Neuronal stem cell (in vitro differentiated cells): ENCODE measurements at places on chromosomes 6 and 20.

GRCh38 chr20:45938727-45939438, 4.4 kb downstream of the PCIF1 start:
- DNase-seq = no peak

DNA sequence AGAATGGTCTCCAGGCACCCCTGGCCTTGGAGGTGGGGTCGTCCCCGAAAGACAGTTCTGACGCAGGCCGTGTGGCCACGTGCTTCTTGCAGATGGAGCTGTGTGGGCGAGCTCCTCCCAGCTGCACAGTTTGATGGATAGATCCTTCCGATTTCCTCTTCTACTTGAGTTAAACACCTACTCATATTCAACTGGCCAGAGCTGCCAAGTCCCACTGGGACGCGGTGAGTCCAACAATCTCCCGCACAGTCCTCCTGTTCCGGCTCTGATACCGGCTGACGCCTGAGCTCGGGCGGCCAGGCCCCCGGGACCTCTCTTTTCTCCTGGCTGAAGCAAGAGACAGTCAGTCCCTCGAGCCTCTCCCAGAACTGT, 57.9 kb upstream of the DACT2 start:
- no peak for DNase-seq

GRCh38 chr20:58664883-58665282, 13.8 kb downstream of the STX16 start:
- DNase-seq = no peak

- no peak for DNase-seq
These were observed 126.6 kb downstream of the CDC5L start for GRCh38 chr6:44514085-44514484.

DNA sequence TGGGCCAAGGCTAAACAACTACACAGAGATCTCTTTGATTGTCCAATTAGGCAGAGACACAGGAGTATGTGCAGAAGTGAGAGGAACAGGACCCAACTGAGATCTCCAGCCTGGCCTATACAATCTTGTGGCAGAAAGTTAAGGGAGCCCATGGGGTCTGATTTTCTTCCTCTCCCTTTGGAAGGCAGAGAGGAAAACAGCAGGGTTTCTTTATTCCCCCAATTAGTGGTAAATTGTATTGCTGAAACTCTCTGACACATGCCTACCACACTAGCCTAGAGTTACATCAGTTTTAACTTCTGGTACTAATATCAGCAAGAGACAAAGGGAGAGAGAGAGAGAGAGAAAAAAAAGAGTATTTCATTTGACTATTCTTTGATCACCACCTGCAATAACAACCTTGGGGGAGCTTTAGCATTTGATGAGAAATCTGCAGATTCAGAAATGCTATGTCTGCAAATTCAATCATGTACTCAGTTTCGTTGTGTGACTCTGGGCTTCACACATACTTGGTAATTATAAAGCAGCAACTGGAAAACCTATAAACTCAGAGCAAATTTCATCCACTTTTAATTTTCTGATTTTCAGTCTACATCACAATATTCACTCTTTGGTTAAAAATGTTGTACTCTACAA, 260.3 kb upstream of the SPTLC3 start:
- no peak for DNase-seq

DNA sequence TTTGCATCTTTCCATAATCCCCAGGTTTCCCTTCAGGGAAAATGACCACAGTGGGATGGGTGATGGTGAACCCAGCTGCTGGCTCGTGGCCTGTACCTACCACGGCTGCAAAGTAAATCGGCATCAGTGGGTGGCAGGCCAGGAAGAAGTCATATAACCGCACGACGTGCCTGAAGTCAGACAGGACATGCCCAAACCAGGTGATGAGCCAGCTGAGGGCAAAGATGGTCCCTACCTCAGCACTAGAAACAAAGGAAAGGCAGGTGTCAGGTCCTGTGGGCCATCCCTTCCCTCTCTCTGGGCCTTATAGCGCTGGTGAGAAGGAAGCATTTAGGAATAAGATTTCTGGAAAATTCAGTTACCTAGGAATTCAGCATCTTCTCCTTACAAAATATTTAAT, 22.2 kb downstream of the TBC1D20 start:
- DNase-seq = no peak

DNA sequence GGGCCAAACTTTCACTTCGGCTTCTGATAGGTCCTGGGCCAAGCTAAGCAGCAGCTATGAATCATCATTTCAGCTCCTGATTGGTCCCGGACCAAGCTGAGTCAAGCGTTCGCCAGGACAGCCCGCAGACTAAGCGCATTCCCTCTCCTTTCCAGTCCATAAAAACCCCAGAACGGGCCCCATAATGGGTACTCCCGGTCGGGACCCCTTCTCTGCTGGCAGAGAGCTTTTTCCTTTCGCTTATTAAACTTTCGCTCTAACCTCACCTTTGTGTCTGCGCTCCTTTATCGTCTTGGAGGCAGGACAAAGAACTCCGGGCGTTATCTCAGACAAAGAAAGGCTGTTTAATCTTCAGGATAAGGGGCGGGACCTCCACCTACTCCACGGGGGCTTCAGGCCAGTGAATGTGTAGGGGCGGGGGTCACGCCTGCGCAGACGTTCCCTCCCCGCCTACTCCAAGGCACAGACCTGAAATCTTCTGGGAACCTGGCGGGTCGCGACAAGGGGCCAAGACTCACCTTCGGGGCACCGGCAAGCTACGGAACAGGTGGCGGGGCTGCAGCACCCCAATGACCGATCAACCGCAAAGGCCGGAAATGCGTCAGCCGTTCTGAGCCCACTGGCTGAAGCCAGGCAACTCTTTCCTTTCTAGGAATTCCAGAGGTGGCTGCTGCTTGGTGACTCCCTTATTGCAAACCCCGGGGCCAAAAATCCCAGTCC, at the start of gene ZSCAN31:
Gene ZSCAN31 (minus strand): TSS at position 585 of the 720 bp plus-strand sequence. CDS start 6,465 bp downstream, outside the sequence.
- peak; percentile 90 for DNase-seq

GRCh38 chr20:57450419-57450818, 59.2 kb downstream of the RBM38 start:
- no peak for DNase-seq

- no peak for DNase-seq
These were observed 11.2 kb upstream of the TSBP1 start for GRCh38 chr6:32382757-32383420.

DNA sequence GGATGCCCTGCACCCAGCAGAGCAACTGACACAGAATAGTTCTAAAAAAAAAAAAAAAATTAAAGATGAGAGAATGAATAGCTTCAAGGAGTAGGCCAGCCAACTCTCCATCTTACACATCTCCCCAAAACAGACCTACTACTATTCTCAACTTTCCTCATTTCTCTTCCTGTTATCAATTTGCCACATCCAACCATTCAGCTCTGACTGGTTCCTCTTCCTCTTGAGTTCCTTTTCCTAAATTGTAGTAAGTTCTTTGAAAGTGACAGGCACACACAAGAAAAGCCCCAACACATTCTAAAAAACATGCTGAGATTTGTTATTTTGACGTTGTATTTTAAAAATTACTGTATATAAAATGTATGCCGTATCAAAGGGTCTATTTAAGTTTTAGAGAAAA, 117.2 kb downstream of the PDSS2 start:
- no peak for DNase-seq

- no peak for DNase-seq
These were observed 71.3 kb downstream of the DZANK1 start for GRCh38 chr20:18395544-18395943.

- DNase-seq = peak; percentile 87
These were observed 99.4 kb downstream of the ASXL1 start for GRCh38 chr20:32457479-32457986.

GRCh38 chr20:19770375-19770774, 12.3 kb downstream of the RIN2 start:
- DNase-seq = no peak

DNA sequence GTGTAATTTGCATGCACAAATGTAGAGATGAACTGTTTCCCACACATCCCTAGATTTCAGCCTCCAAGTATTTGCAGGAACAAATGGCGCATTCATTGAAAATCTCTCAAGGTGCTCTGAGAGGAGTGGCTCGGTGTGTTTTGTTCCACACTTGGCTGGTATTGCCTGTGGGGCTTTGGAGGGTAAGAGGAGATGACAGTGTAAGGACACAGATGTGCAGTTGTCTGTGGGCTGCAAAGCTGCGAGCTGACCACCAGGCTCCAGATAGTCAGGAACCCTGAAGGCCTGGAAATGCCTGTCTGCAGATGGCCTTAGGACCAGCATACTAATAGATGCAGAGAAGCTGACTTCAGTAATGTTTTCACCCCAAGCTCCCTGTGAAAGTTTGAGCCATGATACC, 57.7 kb upstream of the PBOV1 start:
- no peak for DNase-seq

- DNase-seq = no peak
These were observed 44.8 kb downstream of the POPDC3 start for GRCh38 chr6:105135056-105135455.

- no peak for DNase-seq
These were observed 91.9 kb downstream of the PDE10A start for GRCh38 chr6:165571068-165571682.

GRCh38 chr6:35294308-35294945, 3.2 kb upstream of the DEF6 start:
- DNase-seq = peak; percentile 21

DNA sequence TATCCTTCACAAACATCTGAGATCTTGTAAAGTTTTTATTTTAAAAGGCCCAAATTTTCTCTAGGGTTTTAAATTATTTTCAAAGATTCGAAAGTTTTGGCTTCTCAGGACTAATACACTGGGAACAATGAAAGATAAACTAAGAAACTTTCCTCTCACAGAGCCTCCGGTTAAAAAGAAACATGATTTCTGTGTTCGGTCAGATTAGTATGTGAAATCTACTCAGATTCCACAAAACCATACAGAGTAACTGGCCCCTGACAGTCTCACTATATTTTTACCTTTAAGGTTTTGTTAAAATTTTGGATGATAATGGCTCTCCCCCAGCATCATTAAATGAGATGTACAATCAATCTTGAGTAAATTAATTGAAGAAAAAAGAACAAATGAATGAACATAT, 471.0 kb downstream of the COL12A1 start:
- no peak for DNase-seq

- no peak for DNase-seq
These were observed 125.7 kb downstream of the ANKS1A start for GRCh38 chr6:35014786-35015185.

DNA sequence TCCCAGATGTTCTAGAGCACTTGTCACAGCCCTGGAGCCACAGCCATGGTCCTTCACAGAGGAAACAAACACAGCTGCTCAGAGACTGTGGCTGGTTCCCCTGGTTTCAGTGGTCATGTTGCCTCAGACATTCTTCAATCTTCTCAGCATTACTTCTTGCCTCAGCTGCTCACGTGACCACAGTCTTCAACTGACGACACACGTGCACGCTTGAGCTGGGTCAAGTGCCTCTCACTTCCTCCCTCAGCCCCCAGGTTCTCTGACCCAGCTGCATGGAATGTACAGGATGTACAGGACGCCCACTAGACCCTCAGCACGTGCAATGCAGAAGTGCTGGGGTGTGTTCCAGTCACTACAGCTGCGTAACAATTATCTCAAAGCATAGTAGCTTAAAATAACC, 159.8 kb upstream of the GGTLC1 start:
- no peak for DNase-seq

DNA sequence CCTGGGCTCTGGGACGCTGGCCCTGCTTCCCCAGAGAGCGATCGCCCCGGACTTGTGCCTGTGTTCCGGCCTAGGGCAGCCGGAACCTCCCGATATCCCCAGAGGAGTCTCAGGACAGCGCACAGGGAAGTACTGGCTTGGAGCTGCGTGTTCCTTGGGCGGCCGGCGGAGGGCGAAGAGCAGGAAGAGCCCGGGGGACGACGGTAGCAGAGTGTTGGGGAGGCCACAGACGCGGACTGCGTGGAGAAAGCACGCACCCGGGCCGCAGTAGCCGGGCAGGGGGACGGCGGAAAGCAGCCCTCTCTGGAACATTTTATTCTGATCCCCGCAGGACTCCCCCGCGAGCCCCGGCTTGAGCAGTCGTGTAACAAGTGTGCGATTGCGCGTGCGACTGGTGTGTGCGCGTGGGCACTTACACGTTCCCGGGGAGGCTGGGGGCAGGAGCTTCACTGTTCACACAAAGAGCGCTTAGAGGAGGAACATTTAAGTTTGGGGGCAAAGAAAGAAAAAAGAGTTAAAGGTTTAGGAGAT, 36.1 kb downstream of the NCR2 start:
- peak; percentile 59 for DNase-seq

DNA sequence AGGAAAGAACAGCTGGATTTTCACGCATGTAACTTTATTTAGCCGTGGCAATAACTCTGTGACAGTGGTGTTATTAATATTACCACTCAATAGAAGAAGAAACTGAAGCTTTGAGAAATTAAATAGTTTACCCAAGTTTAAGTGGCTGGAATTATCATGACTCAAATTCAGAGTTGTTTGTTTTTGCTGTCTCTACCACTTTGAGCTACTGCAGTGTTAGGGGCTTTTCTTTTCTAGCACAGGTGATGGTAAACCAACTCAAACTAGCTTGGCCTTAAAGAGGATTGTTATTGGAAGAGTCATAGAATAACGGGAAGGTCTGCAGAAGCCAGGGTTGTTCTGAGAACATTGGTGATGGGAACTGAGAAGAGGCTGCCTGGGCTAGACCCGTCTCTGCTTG, 66.0 kb upstream of the PREP start:
- DNase-seq = no peak
